Stimulated activated CD4-positive, alpha-beta T cell treated with anti-CD3 and anti-CD28 coated beads, Interleukin-1b, Interleukin-23, amount 100 ng/mL, for 48 hours (primary cell): ENCODE measurements at places on chromosomes 1 and 21.
A peak's percentile ranks its signal among the peaks of the same experiment; 100 is the strongest.

GRCh38 chr1:204928671-204929486 lies 58.2 kb downstream of the NFASC start:
- DNase-seq = no peak

DNA sequence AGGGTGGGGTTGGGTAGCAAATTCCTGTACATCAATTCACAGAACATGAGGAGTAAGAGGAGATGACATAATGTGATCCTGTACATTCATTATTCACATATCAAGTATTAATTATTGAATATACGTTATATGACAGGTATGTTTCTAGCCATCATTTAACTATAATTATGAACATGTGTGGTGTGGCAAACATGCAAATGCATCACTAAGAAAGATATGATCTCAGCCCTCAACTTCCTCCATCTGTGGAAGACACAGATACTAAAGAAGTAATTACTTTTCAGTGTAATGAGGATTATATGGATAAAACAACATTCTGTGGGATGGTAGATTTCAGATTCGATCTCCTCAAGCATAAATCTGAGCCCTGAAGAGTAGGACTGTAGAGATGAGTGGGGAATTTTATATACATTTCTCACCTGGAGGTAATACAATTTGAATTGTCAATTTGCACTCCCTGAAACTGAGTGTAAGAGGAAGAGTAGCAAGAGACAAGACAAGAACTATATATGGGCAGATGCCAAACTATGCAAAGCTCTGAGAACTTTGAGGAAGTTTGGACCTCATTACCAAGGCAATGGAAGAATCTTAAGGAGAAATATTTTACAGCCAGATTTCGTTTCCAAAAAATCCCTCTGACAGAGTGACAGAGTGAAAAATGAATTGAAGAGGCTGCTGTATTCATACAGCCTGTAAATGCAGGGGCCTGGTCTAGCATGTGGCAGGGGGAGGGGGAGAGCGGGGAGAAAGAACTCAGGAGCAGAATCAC lies 275.5 kb downstream of the TPR start:
- DNase-seq = no peak

DNA sequence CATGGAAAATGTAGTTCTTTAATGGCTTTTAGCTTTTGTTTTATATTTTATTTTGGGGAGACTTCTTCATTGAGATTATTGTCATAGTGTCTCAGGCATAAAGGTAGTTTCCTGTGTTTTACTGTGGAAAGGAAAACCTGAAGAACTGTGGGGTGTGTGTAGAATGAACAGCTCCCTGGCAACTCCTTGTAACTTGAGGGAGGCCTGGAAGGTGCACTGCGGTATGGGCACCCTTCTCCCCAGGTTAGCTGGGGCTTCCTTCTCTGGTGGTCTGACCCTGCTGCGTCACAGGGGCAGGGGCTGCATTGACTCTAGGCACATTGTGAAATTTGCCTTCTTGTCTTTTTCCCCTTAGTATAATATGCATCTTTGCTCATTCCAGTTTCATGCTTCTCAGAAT lies 1.7 kb downstream of the ATP1B1 start:
- DNase-seq = no peak

DNA sequence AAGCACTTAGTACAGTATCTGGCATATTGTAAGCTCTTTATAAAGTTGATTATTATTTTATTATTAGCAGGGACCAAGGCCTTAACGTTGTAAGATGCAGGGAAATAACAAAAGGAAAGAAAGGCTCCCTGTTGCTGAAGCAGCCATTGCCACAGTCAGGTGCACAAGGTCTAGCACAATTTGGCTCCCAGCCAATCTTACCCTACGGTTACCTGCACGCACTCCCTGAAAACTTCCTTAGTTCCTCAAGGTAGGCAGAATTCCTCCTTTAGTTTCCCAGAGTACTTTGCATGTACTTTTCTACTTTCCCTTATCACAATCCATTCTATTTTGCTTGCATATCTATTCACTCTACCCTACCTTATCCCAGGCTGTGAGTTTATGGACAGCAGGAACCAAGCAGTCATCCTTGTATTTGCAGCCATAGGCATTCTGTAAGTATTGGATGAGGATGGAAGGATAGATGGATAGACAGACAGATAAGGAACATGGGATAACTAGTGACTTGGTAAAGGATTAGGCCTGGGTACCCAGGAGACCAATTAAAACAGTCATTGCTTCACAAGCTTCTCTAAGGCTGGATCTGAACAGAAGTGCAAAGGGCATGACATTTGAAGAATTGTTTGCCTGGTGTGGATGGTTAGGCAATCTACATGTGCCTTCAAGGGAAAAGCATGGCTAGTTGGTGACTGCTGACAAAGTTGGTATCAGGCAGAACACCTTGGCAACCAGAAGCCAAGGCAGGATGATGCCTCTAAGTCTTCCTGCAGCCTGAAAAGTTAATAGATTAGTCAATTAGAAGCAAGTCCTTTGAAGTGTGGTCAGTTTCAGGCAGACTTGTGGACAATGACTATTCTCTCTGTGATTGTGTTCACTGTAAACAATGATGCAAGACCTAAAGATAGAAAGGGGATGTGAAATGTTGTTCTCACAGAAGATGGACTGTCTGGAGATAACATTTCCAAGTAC lies 20.8 kb upstream of the JAK1 start:
- DNase-seq = no peak

- peak; percentile 33 for DNase-seq
Observed at GRCh38 chr1:89525169-89525855, 683 bp downstream of the LRRC8B start.

GRCh38 chr1:62337706-62338631 lies 18.7 kb upstream of the KANK4 start:
- no peak for DNase-seq

DNA sequence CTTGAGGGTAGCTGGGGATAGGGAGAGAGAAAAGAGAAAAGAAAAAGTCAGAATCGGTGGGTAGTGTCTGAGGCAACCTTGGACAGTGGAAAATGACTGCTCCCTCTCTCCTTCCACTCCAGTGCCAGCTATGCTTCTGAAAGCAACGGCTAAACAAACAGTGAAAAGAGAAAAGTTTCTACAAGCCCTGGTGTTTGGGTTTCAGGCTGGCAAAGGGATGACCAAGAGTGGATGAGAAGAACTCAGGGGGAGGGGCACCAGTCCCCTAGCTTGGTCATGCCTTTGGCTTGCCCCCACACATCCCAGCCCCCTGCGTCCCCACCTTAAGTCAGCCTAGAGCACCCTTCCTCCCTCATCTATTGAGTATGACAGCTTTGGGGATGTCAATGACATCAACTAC lies 8.6 kb downstream of the IL22RA1 start:
- no peak for DNase-seq

- no peak for DNase-seq
Observed at GRCh38 chr1:159867664-159868026, 5.2 kb upstream of the VSIG8 start.

DNA sequence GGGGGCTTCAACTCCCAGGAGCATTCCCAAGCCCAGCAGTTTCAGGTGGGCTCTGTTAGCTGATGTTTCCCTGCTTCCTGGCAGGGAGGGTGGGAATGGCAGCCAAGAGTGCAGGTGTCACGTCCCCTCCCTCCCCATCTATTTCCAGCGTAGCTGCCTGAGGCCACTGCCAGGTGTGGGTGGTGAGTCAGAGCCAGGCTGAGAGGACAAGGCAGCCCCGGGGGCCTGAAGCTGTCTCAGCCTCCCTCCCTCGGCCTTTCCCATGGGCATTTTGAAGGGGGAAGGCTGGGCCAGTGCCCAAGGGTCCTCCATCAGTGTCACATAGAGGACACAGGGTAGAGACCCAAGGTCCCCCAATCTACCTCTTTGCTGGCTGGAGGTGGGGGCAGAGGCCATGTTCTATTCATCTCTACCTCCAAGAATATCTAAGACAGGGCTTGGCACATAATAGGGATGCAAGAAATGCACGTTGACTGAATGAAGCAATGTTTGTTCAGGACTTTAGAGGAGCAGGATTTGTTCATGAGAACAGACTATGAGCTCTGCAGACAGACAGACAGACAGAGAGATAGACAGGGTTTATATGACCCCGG lies 34.4 kb upstream of the ID3 start:
- DNase-seq = no peak

- no peak for DNase-seq
Observed at GRCh38 chr1:3305156-3305555, 149.3 kb upstream of the ARHGEF16 start.

DNA sequence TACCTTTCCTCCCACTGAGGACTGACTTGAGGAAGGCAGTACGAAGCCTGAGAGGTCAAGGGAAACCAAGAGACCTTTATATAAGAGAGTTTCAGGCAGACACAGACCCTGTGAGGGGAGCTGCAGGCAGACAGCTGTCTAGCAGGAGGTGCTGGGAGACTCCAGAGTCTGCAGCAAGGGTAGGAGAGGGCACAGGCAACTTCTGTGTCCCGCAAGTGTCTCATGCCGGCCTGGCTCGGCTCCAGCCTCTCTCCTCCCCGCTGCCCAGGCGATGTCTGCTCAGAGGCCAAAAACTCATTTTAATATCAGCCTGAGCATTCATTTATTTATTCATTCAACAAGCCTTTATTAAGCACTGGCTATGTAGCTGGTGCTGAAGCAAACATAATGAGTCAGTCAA lies 83.0 kb downstream of the KIRREL1 start:
- DNase-seq = no peak

DNA sequence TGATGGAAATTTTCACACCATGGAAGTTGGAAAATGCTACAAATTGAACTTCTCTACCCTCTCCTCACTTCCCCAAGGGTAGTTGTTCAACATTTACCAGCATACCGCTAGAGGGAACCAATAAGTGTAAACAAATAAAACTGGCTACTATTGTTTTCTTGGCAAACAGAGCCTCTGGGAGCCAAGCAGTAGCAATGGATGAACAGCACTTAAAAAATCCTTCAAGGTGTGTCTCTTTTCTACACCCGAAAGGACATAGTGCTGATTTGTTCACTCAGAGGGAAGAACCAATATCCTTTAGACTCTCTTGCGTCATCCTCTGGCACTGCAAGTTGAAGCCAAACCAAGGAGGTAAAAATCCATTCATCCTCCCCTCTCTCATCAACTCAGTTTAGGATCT lies 161.5 kb downstream of the TBX15 start:
- DNase-seq = no peak

GRCh38 chr1:167548059-167548932 lies 5.3 kb downstream of the CREG1 start:
- no peak for DNase-seq

DNA sequence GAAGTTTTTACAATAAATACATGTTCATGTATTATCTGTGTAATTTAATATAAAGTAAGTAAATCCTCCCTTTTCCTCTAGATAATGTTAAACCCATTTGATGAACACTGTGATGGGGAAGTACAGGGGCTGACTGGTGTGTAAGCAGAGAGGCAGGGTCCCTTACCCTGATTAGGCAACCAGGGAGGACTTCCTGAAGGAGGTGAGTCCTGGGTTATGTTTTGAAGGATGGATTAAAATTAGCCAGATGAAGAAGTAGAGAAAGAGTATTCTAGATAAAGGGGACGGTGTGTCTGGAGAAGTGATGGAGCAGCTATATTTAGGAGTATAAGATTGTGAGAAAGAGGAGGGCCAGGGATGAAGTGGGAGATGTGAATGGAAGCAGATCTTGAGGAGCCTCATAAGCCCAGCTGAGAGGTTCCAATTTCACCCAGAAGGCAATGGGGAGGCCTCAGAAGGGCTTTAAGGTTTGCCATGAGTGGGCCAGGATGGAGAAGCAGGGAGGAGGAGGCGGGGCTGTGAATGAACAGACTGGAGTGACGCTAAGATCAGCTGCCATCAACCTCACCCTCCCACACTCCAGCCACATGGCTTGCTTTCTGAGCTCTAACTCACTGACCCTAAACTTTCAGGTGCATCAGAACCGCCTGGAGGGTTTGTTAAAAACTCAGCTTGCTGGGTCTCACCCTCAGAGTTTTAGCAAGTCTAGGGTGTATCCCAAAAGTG lies 30.9 kb upstream of the ID3 start:
- peak; percentile 57 for DNase-seq

GRCh38 chr1:61091455-61091854 lies 9.1 kb downstream of the NFIA start:
- no peak for DNase-seq

GRCh38 chr1:10211805-10212410 lies 1.5 kb downstream of the KIF1B start:
- DNase-seq = peak; percentile 15

GRCh38 chr1:15684468-15685291 lies 560 bp downstream of the PLEKHM2 start:
- DNase-seq = peak; percentile 33

DNA sequence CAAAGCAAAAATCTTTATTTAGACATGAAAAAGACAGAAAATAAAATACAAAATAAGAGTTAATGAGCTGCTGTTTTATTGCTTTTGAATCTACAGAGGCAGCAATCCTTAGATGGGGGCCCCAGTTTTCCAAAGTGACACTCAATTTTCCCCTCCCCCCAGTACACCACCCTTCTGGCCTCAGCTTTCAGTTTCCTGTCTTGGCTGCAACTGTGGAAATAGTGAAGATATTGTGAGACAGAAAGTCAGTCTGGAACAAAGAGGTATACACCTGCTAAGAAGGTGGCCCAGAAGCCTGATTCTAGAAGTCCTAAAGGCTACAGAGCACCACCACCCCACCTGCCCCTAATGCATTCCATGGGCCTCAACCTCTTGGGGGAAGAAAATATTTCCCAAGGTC lies 1.1 kb upstream of the MTMR11 start:
- DNase-seq = no peak

DNA sequence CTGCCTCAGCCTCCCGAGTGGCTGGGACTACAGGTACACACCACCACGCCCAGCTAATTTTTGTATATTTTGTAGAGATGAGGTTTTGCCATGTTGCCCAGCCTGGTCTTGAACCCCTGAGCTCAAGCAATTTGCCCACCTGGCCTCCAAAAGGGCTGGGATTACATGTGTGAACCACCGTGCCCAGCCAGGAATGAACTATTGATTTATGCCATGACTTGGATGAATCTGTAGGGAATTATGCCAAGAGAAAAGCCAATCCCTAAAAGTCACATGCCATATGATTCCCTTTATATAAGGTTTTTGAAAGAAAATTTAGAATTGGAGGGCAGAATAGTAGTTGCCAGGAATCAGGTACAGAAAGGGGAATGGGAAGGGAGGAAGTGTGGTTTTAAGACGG lies 19.1 kb upstream of the SLC45A3 start:
- no peak for DNase-seq

- DNase-seq = no peak
Observed at GRCh38 chr1:166693158-166693557, 146.1 kb upstream of the POGK start.

GRCh38 chr1:10530756-10531495 lies 56.2 kb downstream of the PEX14 start:
- DNase-seq = no peak

GRCh38 chr1:4150262-4150661 lies 250.2 kb upstream of the C1orf174 start:
- no peak for DNase-seq

DNA sequence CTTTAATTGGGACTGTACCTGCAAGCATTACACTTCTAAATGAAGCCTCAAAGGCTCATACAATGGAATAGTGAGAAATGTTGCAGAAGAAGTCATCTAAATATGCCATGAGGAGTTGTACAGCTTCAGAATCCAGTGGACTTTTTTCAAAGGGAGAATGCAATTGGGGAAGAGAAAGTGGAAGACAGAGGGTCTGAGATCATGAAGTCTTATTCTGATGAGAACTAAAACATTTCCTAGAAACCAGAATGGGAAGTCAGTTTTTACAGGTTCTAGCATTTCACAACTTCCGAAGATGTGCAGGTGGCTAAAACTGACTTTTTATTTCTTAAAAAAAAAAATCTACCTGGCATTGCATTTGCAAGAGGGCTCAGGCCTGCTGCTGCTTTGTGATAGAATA lies 424.4 kb upstream of the RUNX1 start:
- no peak for DNase-seq
